ENCODE measurements at places on chromosomes 3 and 15.

GRCh38 chr15:79849789-79850188, 47.0 kb downstream of the MTHFS start:
- DNase-seq, result no peak

DNA sequence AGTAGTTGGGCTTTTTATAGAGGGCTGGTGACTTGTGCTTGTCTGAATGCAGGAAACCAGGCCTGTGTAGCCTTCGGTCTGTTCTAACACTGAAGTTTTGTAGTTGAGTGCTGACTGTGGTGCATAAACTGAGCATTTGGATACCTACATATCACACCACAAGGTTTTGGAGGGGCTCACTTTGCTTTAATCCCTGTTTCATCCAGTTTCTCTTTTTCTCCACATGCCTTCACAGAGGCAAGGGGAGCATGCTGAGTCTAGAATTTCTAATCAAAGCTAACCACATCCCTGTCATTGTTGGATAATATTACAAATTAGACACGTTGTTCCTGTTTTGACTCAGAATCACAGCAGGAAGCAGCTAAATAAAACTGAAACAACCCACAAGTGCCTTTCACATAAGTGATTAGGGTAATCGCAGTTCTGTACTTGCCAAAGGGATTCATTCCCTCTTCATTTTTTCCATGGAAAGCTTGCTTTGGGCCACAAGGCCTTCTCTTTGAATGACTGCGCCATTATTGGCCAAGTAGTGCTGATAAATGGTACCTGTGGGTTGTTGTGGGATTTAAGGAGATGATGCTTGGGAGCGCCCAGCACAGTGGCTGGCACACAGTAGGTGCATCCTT, 48.9 kb downstream of the TGFBR2 start:
- DNase-seq, result no peak

- no peak for DNase-seq
Measured at GRCh38 chr3:13288732-13289718, 131.1 kb downstream of the NUP210 start.

DNA sequence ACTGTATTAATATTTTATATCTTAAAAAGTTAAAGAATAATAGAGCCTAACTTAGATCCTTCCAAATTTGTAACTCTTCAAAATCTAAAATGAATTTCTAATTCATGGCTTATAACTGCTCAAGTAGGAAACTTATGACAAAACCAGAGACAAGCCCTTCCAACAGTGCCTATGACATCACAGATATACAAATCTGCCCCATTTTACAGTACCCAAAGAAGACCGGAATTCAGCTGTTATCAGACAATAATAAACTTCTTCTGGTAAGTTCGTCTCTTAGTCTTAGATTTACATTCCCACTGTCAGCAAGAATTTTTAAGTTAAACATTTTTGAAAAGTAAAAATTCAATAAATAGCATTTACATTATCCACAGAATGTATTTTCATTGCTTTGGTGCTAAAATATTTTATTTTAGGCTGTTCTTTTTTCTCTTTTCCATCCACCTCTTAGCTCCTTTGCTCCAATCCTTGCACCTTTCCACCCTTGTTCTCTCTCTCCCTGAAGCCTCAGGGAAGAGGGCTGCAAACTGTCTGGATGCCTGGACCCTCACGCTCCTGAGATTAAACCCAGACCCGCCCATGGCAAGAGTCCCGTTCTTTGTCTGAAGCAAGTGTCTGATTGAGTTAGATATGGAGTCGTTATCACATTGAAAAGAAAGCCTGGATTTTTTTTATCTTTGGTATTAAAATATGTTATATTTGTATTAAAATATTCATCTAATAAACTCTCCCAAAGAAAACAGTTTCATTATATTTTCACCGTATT, 312.7 kb downstream of the ZBTB20 start:
- DNase-seq, result no peak

GRCh38 chr15:85008474-85009260, 27.0 kb downstream of the PDE8A start:
- no peak for DNase-seq

GRCh38 chr3:78875851-78876250, 891.9 kb downstream of the ROBO1 start:
- no peak for DNase-seq

- DNase-seq, result no peak
Measured at GRCh38 chr15:81113204-81113657, 20.8 kb upstream of the CFAP161 start.

DNA sequence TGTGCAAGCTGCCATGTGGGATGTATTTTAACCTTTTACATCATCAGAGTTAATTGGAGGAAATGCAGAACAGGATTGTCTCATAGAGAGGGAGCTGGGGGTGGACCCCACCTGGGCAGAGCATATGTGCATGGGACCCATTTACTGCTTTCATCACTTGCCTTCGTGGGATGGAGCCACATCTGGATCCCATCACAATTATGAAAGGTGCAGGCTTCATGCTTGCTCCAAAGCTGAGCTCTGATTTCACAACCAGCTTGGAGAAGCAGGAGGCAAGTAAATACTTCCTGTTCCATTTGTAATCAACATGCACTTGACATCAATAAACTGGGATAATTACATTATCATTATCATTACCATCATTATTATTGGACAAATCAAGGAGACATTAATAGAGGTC, 161.9 kb downstream of the ALDH1A2 start:
- no peak for DNase-seq

GRCh38 chr3:142031575-142031974, 117.8 kb downstream of the TFDP2 start:
- no peak for DNase-seq

- no peak for DNase-seq
Measured at GRCh38 chr15:79540551-79540950, 108.4 kb downstream of the MINAR1 start.

- DNase-seq, result no peak
Measured at GRCh38 chr3:184260724-184261269, 556 bp downstream of the CAMK2N2 start.

DNA sequence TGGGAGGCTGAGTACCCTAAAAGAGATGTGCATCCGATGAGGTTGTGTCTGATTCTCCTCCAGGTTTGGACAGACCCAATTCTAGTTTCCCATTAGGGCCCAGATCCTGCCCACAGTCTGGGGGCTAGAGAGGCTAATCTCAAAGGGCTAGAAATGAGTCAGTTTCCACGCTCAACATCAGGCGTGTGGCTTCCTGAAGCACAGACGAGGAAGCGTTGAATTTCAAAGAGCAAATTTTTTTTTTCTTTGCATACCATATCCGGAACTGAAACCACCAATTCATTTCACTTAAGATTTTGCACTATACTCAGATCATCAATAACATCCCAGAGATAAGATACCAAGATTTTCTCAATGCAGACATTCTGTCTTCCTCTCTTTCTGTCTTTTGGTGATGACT, 173.8 kb upstream of the BCL6 start:
- no peak for DNase-seq

- no peak for DNase-seq
Measured at GRCh38 chr3:195908694-195909581, 587 bp upstream of the TNK2 start.

DNA sequence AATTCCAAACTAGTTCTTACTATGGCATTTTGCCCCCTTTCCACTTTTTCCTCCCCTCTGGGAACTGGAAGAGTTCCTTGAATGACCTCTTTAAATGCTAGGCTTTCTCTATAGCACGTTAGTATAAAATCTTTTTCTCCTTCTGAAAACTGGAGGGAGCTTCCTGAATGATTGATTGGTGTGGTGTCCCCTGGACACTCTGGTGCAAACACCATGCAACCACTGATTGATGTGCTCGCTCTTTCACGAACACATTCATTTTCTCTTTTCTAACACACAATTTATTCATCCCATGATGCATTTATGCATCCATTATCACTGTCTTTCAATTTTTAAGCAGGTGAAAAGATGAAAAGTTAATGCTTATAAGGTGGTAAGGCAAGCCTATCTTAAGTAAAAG, 159.1 kb upstream of the NANOGP8 start:
- DNase-seq, result no peak

- no peak for DNase-seq
Measured at GRCh38 chr3:194123726-194124125, 12.2 kb upstream of the HES1 start.

- no peak for DNase-seq
Measured at GRCh38 chr3:138329984-138330293, 288 bp upstream of the NME9 start.

DNA sequence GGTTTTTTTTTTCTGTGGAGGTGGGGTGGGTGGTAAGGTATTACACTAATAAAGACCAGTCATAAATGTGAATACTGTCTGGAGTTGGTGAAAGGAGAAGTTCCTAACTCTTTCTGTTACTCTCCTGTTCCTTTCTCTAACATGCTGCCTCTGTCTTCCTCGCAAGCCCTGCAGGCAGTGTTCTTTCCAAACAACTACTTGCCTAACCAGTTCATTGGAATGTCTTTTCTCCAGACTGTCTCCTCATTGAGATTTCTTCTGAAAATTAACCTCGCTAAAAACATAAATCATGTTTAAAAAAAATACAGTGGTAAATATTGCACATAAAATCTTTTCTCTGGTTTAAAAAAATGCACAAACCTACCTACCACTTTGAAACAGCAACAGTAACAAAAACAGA, 135.2 kb downstream of the TP63 start:
- DNase-seq, result no peak

DNA sequence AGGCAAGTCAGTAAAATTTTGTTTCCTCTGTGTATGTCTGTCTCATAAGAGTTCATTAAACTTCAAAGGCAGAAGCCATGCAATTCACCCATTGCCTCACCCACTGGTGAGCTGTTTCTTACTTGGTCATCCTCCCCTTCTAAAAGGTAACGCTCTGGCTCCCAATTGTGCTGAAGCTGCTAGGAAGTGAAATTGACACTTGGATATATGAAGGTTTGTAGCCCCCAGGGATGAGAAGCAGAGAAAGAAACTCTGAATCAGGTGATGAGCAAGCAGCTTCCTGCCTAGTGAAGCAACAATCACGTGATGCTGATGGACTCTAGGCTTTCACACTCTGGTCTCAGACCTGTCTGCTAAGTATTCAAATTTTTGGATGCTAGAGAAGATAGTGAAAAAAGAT, 70.7 kb downstream of the CD200R1L start:
- no peak for DNase-seq

GRCh38 chr3:128279601-128279880, 126.3 kb downstream of the EEFSEC start:
- no peak for DNase-seq

- DNase-seq, result no peak
Measured at GRCh38 chr3:129773691-129774663, 119.5 kb downstream of the TMCC1 start.

- DNase-seq, result no peak
Measured at GRCh38 chr3:142117056-142117851, 32.1 kb downstream of the TFDP2 start.

GRCh38 chr3:50405249-50405648, 45.9 kb upstream of the TMEM115 start:
- DNase-seq, result no peak

- peak; percentile 16 for DNase-seq
Measured at GRCh38 chr3:19947549-19948225, 790 bp downstream of the RAB5A start.

DNA sequence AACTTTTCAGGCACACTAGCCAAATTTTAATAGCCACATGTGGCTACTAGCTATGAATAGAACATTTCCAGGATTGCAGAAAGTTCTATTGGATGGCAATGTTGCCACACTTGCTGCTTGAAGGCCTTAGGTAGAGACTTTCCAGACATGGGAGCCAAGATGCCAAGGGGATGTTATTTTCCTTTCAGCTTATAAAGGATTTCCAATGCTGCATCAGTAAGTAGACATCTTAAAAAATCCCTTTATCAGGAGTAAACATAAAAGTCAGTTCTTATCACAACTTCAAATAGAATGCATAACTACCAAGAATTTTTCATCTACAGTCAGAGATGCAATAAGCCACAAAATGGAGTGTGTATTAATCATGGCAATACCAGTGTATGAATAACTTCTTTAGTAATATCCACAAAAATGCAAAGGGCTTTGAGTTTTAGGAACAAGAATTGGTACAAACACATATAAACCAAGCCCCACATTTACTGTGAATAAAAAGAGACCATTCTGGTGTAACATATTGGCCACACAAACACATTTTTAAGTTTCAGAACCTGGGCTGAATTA, 457.1 kb upstream of the ADAMTS9 start:
- DNase-seq, result no peak

GRCh38 chr3:150410311-150411105, 2.4 kb downstream of the TSC22D2 start:
- DNase-seq, result peak; percentile 6

DNA sequence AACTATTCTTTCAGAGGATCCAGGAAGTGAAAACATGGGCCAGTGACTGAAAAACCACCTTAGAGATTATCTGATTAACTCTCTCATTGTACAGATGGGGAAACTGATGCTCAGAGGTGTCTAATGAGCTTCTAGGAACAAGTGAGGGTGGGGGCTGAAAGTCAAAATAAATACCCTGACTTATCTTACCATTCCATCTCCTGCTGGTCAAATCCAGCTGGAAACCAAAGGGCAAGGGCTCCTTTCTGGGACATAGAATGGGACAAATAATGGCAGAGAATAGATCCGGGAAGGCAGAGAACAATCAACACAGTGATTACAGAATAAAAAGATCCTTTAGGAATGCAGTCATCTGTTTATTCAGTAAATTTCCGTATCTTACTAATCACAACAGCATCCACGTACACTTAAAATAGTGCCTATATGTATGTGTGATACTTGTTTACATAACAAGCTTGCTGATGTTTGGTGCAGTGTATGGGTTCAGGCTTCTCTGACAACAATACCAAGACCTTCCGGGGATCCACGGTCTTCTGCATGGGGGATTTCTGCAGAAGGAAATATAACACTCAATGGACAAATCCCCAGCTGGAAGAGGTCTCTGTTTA, 173.2 kb downstream of the THSD4 start:
- no peak for DNase-seq

- DNase-seq, result no peak
Measured at GRCh38 chr3:134624537-134625287, 26.1 kb downstream of the KY start.

DNA sequence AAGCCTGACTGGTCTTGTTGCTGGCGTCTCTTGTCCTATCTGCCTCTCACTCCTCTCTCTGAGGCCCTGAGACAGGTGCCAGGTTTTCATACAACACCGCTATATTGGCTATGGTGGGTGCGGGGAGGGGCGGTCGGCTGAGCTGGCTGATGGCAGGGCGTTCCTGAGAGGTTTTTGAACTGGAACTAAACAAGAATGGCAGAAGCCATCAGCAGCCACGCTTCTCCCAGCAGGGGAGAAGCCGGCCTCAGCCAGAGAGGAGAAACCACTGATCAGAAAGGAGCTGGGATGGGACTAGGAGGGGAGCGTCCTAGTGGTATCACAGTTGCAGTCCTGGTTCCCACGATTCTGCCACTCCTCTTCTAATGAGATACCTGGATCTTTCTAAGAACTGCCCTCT, 89.9 kb upstream of the PRR23E start:
- DNase-seq, result no peak

DNA sequence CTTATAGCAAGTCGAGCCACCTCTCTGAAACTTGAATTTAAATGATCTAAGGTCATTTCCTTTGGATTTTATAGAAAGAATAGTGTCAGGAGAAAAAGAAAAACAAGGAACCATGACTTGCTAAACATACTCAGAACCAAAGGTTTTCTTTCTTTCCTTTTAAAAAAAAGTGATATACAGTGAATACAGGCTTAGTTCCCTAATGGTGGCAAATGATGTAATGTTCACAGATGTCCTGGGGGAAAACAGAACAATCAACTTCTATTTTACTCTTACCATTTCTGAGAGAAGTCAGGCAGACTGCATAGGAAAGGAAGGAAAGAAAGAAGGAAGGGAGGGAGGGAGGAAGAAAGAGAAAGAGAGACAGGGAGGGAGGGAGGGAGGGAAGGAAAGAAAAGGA, 56.5 kb downstream of the ST6GAL1 start:
- no peak for DNase-seq

GRCh38 chr3:32837789-32838188, 20.0 kb downstream of the TRIM71 start:
- no peak for DNase-seq
